Upper lobe of left lung (tissue), 6 donors: ENCODE measurements at places on chromosomes 3 and 15.

DNA sequence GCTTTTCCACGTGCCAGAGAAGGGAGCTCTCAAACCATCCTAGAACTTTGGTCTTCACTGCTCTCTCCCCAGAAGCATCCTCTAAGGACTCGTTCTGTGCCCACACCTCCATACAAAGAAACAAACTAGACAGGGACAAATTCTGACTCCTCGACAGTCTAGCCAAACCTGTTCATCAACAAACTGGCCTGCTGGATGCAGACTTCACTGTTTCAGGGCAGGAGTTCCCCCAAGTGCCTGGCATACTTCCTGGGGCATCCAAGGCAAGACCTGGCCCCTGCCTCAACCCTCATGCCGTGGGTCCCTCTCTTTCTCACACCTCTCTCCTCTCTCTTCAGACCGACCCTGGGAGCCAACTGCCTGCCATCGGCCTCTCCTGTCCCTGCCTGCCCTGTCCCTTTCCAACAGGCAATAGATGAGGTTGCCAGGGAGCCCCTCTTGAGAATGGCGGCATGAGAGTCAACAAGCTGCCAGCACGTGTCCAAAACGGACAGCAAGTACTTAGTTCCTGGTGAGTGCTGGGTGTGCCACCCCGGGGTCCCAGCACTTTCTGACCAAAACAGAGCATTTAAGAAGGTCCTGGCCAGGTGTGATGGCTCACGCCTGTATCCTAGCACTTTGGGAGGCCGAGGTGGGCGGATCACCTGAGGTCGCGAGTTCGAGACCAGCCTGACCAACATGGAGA lies 79.1 kb upstream of the HES1 start:
- no peak for DNase-seq

- no peak for DNase-seq
These were observed 71.7 kb upstream of the ARL6 start for GRCh38 chr3:97692831-97693230.

GRCh38 chr15:63049783-63050371 lies 7.3 kb downstream of the TPM1 start:
- DNase-seq = no peak

- no peak for DNase-seq
These were observed 14.8 kb downstream of the HRH1 start for GRCh38 chr3:11168881-11169805.

DNA sequence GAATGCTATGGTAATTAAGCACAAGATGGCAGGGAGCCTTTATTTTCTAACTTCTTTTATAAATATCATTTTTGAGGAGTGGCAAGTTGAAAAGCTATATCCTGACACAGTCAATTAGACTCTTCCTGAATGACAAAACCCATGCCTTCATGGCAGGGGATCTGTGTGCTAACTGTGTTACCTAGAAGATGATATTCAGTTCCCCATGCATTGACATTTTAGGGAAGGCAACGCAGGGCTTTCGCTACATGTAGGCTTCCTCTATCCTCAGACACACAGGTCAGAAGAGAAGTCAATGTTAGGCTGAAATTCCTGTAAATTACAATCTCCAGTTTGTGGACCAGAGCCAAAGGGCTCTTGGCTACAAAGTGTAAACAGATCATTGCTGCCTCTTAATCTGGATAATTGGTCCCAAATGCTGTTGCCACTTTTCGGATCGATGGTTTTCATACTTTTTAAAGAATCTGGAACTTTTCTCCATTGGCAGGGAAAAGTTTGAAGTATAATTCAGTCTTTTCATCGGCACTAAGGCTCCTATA lies 22.6 kb upstream of the NR2F2 start:
- no peak for DNase-seq

GRCh38 chr15:32803631-32804030 lies 85.8 kb downstream of the GREM1 start:
- no peak for DNase-seq

DNA sequence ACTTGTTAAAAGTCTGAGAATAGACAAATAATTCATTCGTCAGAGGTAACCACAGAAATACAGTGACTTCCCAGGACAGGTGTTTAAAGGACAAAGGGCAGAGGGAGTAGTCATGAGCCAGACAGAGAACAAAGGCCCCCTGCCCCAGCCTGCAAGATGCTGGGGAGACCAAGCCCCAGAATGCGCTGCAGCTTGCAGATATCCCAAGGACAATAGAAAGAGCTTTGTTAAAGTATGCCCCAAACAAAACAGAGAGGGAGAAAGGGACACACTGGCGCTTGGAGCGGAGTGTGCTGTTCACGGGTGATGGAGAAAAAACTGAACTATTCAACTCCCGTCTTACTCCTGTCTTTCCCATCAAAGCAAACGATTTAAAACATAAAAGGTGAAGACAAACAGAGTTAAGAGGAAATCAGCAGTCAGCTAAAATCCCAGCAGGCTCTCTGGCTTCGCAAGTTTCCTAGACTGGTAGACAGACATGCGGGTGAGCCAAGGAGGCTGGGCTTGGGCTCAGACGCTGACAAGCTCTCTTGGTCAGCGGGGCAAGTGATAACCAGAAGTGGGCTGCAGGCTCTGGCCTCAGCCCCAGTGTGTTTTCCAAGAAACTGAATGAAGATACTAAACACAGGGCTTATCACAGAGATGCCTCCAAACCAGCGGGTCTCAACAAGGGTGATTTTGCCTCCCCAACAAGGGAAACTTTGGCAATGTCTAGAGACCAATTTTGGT lies 130.1 kb downstream of the UACA start:
- no peak for DNase-seq

DNA sequence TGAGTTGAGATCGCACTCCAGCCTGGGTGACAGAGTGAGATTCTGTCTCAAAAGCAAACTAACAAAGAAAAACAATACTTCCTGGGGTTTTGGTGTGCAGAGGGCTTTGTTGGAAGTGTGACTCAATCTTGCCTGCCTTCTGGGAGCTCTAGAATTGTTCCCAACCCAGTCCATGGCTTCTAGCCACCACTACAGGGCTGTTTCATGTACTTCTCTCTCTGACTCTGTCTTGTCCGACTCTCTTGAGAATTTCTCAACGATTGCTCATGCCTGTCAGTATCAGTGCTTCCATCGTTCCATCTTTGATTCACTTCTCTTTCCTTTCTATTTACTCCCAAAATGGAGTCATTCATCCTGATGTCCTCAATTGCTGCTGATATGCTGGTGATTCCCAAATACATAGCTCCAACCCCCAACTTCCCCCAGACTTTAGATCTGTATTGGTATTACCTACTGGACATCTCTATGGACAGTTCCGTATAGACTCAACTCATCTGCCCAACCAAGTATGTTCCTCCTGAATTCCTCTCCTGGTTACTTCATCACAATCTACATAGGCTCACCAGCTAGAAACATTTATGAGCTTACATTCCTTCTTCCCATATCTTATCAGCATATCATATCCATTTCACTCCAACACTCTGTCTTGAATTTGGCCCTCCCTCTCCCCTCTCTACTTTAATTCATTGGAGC lies 1.8 kb upstream of the AP2M1 start:
- no peak for DNase-seq

DNA sequence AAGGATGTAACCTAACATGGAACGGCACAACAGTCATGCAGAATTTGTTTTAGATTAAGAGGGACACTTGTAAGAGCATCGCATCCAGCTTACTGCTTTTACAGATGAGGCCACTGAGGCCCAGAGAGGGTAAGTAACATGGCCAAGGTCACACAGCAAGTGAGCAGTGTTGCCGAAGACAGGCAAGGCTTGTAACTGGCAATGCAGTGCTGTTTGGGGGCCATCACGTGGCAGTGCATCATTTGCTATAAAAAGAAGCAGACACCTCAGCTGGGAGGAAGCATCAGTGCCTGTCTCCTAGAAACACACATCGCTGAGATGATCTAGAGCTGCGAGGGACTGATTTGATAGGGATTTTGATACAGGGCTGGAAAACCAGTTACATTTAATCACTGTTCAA lies 108.2 kb upstream of the PROK2 start:
- DNase-seq = no peak

- no peak for DNase-seq
These were observed 553.1 kb upstream of the CBLB start for GRCh38 chr3:106421909-106422308.

DNA sequence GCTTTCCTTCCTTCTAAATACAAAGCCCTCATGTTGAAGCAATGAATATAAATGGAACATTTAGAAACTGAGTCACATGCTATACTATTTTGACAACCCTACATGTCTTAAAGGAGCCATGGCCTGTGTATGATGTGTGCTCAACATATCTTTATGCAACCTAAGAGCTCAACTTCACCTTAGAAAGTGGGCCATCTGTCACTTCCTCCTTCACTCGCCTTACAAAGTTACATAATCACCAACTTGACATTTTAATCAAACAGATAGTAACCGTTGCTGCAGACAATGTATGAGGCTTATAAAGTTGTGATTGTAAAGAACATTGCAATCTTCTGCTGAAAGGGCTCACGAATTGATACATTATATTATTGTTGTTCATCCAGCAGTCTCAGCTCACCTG lies 163.6 kb downstream of the SERPINI1 start:
- no peak for DNase-seq

DNA sequence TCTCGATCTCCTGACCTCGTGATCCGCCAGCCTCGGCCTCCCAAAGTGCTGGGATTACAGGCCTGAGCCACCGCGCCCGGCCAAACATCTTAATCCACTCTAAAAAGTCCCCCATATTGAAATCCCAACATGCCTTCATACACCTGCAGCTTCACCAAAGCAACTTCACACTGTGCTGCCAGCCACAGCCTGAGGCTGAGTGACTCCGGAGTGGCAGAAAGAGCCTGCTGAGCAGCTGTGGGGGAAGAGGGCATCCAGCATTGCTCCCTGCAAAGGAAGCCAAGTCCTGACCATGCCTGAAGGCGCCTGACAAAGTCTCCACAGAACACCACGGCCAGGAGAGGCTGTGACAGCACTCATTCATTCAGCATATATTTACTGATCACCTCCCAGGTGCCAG lies 21.6 kb upstream of the VGLL4 start:
- no peak for DNase-seq

- DNase-seq = no peak
These were observed 5.8 kb upstream of the ATP11B start for GRCh38 chr3:182787302-182788036.

- no peak for DNase-seq
These were observed 493.4 kb upstream of the ALCAM start for GRCh38 chr3:104873331-104873730.

DNA sequence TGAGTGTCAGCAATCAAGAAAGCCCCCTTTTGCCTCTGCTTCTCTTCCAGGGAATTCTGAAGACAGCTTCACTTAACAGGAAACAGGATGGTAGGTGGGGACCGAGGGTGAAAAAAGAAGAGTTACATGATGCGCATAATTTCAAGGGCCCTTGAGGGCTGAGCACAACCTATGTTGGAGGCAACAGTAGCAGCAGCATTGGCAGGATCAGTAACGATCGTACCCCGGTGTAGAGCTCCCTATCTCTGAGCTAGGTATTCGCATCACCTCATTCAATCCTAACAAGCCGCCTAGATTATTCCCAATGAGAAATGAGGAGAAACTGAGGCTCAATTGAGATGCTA lies 432 bp upstream of the RAD54L2 start:
- no peak for DNase-seq

- DNase-seq = no peak
These were observed 313.9 kb upstream of the SATB1 start for GRCh38 chr3:18739099-18739433.

DNA sequence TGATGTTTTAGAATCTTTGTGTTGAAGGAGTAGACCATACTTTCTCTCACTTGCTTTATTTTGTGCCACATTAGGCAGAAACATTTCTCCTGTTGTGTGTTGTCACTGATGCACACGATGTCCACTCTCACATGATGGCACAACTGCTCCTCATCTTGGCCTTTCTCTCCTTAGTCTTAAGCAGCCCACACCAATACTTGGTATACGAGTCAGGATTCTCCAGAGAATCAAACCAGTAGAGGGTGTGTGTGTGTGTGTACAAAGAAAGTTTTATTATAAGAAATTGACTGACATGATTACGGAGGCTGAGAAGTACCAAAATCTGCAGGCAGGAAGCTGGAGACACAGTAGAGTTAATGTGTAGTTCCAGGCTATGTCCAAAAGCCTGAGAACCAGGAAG lies 187.1 kb downstream of the ALCAM start:
- no peak for DNase-seq

DNA sequence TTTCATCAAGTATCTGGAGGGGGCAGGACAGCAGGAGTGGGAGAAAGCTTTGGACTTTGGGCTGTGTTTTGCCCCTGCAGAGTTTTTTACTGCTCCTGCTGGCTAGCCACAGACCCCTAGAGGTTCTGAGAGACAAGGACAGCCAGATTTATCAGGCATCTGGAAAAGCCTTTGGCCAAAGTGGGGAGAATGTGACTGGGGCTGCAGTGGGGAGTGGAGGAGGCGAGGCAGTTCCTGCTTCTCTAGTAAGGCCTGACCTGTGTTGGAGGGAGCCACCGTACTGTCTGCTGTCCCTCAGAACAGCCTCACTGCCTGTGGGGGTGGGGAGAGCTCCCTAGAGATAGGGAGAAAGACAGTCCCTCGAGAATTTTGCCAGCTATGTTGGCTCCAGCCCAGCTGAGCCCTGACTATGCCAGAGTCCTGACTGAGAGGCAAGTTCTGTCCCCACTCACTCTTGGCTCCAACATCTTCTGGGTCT lies 2.2 kb downstream of the ALPK3 start:
- no peak for DNase-seq

- peak; percentile 60 for DNase-seq
These were observed 22.9 kb downstream of the CTSH start for GRCh38 chr15:78921940-78922339.

DNA sequence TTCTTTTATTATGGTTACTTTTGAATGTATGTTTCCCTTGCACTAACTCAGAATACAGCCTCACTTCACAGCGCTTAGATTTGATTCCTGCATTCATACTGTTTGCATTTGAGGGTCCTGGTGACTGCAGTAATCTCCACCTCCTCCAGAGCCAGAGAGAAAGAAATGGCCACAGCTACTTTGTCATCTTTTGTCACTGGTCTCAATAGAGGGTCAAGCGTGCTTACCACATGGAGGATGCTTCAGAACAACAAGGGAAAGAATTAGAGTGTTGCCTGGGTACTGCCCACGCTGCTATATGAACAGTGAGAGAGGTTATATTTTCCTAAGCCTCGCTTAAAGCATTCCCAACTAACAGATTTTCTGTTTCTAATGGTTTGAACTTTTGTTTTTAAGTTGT lies 190.1 kb downstream of the TP63 start:
- no peak for DNase-seq

- DNase-seq = no peak
These were observed 278.4 kb upstream of the ZPLD1 start for GRCh38 chr3:102156426-102156825.

- peak; percentile 92 for DNase-seq
These were observed 5.9 kb downstream of the STARD9 start for GRCh38 chr15:42581272-42581730.
